ENCODE measurements at places on chromosomes 11 and 22.
A peak's percentile ranks its signal among the peaks of the same experiment; 100 is the strongest.

- DNase-seq, result no peak
Observed at GRCh38 chr11:5298451-5298850, 3.3 kb downstream of the OR51B4 start.

GRCh38 chr11:24240496-24241175 is 256.2 kb upstream of the LUZP2 start:
- no peak for DNase-seq

DNA sequence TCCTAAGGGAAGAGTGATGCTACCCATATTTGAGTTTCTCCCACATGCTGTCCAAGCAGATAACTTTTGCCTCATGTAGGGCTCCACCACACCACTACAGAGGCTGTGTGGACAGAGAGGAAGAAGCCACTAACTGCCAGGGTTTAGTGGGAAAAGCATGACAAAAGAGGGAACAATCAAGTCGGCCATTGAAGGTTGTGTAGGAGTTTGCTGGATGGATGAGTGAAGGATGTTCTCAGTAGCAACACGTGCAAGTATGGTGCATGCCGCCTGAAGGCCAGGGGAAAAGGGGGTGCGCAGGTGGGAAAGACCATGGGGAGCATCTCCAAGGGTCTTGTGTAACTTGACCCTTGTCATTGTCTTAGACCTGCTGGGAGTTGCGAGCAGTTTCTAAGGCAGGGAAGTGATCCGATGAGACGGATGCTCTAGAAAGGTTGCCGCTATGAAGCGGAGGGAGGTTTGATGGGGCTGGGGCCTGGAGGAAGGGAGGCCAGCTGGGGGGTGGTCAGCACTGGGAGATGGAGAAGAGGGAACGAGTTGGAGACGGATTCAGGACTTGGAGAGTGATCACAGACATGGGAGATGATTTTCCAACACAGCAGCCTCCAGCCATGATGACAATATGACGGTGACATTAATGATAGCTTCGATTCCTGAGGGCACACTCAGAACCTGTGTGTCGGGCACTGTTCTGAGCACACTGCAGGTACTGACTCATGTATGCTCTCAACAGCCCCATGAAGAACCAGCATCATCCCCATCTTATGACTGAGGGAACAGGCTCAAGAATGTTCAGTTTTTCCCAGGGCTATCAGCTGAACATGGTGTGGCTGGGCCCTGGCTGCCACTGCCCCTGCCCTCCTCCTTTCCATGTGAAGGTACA is 53.7 kb downstream of the CD6 start:
- DNase-seq, result no peak

DNA sequence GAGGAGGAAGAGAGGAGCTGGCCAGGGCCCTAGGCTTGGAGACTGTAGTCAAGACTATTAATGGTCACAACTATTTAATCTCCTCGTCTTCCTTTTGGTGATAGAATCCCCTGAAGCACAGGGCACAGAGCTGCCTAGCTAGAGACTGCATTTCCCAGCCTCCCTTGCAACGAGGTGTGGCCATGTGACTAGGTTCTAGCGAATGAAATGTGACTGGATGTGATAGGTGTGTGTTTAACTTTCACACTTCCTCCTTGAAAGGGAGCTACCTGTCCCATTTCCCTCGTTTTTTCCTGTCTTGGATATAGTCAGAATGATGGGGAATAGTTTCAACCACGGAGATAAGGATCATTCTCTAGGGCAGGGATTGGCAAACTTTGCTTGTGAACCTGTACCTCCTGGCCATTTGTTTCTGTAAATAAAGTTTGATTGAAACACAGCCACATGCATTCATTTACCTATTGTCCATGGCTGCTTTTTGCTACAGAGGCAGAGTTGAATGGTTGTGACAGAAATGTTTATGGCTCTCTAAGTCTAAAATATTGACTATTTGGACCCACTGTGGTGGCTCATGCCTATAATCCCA is 313.5 kb downstream of the MIAT start:
- no peak for DNase-seq

DNA sequence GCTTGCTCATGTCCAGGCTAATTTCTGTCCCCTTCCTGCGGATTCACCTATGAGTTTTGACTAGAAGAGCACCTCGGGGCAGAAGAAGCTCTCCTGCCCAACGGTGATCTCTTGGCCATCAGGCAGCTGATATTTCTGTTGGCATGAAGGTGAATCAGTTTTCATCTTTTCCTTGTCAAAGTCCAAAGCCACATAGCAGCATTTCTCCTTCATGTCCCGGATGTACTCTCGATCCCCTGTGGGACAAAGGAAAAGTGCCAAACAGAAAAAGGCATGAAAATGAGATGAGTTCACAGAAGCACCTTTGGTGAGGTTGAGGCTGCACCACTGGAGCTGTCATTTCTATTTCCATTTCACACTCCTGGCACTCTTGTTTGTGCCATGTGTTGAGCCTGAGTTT is 56.8 kb downstream of the DHCR7 start:
- DNase-seq, result no peak

DNA sequence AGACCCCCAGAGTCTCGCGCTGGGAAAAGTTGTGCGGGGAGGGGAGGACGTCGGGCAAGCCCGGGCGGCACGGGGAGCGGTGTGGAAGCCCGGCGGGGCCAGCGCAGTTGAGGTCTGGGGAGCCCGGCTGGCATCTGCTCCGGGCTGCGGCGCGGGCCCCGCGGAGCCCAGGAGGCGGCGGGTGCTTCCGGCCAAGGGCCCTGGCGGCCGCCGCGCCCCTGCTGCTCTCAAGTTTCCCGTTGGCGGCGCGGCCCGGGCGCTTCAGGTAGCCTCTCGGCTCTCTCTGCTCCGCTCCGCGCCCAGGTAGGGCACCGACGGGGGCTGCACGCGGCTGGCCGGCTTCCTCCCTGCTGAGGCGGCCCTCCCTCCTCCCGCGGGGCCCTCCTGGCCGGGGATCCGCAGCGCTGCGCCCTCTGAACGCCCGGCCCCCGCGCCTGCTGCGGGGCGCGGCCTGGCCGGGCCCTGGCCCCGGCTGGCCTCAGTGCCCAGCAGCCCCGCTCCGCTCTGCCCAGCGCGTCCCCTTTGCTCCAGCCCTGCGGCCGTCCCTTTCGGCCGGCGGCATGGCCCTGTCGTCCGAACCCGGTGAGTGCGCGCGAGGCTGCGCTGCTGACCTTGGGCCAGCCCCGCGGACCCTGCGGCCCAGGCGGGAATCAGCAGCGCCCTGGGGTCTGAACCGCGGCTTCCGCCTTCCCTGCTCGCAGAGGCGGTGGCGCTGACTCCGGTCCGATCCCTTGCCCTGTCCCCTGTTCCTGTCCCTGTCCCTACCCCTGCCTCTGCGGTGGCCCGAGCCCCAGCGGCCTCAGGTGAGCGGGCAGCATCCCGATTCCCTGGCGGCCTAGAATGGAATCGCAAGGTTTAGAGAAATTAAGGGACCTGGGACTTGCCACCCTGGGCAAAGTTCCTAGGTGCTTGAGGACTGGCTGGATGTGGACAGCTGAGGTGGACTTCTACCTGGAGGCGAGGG is 4.3 kb upstream of the AMPD3 start:
- peak; percentile 65 for DNase-seq

GRCh38 chr11:34234086-34234740 is 123.6 kb downstream of the ABTB2 start:
- peak; percentile 91 for DNase-seq

- no peak for DNase-seq
Observed at GRCh38 chr11:126212089-126212660, 593 bp downstream of the FAM118B start.

- no peak for DNase-seq
Observed at GRCh38 chr22:43754176-43754575, 57.9 kb downstream of the EFCAB6 start.

DNA sequence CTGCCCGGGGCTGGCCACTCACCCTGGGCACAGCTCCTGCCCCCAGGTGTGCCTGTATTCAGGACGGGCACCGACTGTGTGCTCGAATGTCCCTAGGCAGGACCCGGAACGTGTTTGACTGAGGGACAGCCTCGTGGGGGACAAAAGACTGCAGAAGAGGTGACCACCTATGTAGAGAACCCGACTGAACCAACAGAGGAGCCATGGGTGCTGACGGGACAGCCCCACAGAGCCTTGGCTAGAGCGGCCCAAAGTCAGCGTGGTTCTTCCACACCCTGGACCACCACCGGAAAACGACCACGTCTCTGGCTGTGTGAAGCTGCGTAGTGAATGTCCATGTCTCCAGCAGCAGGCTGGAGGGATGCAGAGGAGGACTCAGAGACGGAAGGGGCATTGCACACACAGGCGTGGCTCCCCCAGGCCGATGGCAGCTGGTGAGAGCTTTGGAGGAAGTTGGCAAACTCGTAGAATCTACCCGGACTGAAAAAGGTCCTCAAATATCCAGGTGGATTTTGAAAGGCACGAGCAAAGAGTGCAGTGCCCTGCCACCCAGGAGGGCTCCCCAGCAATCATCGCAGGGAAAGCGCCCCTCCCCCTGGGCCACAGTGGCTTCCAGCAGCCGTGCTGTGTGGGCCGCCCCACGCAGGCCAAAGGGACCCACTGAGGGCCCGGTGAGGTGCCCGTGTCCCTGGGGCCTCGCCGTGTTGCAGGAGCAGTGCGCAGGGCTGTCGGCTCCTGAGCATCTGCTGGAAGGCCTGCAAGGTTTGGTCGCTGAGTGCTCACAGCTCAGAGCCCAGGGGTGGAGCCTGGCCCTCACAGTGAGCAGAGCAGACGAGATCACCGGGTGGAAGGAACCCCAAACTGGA is 17.5 kb upstream of the MUC5B start:
- DNase-seq, result no peak

DNA sequence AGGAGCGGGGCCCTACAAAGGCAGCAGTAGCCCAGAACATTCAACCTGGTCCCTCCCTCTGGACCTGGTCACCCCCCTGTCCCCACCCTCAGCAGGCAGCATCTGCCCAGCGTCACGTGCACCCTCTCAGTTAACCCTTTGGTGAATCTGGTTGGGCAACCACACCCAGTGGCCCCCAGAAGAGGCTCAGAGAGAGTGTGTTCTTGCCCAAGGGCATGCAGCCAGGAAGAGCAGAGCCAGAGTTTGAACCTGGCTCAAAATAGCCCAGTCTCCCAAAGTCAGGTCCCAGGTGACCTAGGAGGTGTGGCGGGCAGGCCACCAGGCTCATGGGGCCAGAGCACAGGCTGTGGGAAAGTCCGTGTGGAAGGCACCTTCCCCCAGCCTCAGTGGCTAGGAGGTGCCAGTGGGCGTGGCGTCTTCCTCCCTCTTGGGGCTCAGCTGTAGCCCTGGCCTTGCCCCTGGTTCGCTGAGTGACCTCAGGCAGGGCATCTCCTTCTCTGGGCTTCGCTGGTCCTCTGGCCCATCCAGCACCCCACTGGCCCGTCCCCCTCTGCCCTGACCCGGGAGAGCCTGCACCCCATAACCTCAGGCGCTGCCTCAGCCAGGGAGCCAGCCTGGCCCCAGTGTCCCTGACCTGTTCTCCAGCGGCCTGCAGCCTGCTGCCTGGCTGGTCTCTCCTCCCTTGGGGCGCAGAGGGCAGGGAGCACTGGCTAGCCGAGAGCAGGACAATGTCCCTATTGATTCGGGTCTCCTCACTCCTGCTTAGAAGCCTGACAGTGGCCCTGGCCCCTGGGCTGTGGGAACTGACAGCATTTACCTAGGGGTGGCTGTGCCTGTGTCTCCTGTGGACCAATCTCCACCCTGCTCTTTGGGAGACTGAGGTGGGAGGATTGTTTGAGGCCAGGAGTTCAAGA is 7.0 kb downstream of the ALDH3B1 start:
- no peak for DNase-seq

DNA sequence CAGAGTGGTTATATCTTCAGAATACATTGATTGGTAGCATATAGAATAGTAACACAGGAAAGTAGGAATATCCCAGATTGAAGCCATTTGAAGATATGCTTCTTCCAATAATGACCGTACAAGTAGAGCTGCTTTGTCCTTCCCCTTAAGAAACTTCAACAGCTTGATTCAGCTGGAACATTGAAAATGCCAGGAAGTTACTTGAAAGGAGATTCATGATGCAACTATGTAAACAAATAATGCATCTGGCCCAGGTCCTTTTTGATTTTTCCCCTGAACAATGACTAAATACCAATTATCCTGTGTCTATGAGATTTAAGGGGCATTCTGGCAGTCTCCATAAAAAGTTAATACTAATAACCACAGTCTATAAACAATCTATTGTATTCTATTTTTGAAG is 3.0 kb downstream of the DKK3 start:
- DNase-seq, result no peak

- no peak for DNase-seq
Observed at GRCh38 chr11:64936539-64936938, 846 bp upstream of the GPHA2 start.

DNA sequence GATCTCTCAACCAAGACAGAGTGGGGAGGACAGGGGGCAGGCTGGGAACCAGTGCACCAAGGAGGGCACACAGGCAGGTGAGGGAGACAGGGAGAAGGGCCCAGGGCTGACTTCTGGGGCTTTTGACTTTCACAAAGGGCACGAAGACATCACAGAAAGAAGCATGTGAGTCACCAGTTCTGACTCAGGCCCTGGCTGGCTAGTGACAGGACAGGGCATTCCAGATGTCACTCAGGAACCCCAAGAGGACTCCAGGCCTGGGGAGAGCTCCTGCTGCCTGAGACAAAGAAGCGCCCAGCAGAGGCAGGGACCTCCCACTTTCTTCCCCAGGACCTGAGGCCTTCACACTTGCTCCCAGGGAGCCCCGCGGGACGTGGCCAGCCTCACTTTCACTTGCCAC is 497.2 kb downstream of the BUD13 start:
- DNase-seq, result no peak

- no peak for DNase-seq
Observed at GRCh38 chr11:33912405-33913361, 20.8 kb upstream of the LMO2 start.

- no peak for DNase-seq
Observed at GRCh38 chr22:42025421-42025820, 26.8 kb downstream of the WBP2NL start.

GRCh38 chr22:26377170-26377830 is 51.8 kb upstream of the ASPHD2 start:
- DNase-seq, result no peak

DNA sequence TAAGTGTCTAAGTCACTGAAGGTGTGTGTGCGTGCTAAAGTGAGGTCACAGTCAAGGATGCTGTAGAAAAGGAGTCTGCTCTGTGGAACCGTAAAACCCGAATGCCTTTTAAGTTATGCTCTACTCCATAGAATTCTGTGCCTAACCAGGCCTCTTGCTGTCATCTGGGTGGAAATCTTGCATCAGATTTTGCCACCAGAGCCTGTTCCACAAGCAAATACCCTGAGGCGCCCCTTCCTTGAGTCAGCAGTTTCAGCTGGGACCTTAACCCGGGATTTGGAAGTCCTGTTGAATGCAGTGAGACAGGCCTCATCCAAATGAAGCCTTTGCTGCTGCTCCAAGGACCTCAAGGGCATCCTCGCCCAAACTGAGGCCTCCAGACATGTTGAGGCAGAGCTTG is 109.8 kb downstream of the WNT11 start:
- DNase-seq, result no peak

GRCh38 chr22:31350410-31350863 is 4.3 kb upstream of the PATZ1 start:
- DNase-seq, result no peak

Measured in stimulated activated naive CD8-positive, alpha-beta T cell treated with anti-CD3 and anti-CD28 coated beads, Interleukin-15, amount 100 ng/mL, for 72 hours (primary cell).